ENCODE measurements at places on chromosomes 5 and 9.

DNA sequence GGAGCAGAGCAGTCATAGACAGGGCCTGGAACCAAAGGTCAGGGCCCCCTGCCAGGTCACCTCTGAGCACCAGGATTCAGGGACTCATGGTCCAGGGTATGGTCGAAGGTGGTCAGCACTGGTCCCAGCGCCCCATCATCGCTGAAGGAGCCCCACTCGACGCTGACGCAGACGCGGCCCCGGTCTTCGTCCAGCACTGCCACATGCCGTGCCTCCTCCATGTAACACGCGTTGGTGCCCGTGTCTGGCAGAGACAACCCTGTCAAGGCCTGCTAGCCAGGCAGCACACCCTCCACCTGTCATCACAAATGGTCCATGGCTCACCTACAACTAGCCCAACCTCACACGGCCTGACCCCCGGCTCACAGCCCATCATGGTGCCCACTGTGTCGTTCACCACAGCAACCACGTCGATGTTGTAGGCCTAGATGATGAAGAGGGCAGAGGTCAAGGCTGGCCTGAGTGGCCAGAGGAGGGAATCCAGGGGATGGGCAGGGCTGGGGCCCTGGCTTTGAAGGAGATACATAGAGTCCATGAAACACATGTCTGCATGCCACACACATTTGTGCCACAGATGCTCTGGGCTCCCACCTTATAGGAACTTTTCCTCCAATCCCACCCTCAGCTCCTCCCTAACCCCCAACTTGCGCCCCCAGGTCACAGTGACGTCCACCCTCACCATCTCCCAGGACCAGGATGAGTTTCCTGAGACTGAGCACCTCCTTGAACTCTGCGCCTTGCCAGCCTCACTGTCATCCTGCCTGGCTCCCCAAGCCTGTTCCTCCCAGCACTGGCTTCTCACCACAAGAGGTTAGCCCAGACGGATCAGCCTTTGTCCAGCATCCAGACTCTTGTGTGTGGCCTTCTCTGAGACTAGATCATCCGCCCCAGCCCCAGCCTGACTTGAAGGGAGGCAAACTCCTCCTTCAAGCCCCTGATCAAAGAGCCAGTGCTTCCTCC, 9.5 kb downstream of the HK3 start:
- DNase-seq: no peak

DNA sequence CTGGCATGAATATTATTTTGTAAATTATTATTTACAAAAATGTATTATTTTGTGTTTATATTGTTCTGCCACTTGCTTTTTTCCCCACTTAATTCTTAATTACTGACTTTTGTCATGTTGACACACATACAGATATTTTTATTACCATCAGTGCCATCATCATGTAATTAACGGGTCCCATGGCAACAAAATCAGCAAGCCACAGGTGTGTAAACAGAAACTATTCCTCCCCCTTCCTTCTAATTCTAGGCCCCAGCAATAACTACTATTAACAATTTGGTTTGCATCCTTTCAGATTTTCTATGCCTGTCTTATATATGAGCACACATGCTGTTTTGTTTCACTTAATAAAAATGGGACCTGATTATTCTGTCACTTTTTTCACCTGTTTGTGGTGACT, 29.3 kb downstream of the CYFIP2 start:
- no peak for DNase-seq

- no peak for DNase-seq
These were observed 376.4 kb upstream of the KCNN2 start for GRCh38 chr5:113985505-113985904.

DNA sequence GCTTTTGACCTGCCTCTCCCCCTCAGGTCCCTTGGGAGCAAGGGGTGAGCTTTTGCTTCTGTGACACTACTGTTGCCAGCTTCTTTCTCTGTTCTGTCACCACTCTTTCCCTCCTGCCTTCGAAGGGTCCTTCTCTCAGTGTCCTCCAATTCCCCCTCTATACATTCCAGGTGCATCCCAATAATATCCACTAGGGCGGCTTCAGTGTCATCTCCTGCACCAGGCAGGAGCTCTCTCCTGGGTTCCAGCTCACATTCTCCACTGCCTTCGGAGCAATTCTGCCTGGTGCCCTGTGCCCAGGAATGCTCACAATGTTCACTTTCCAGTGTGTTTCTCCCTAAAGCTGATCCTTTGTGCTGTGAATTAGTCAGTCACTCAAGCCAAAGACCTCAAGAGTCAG, 83.9 kb upstream of the CXCL14 start:
- DNase-seq: no peak

DNA sequence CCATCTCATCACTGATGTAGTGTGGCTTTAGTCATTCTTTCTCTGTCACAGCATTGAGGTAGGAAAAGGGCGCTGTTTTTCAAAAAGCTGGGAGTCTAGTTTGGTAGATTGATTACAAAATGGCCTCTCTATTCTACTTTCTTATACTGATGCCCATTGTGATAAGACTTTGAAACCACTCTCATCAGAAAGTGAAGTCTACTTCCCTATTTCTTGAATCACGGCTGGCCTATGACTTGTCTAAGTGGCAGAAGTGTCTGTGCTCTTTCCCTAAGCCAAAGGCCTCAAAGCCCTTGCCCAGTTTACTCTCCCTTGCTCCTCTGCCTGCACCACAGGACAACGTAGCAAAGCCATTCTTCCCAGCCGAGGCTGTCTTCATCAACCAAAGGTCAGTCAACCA, 83.0 kb upstream of the IL33 start:
- DNase-seq: no peak

DNA sequence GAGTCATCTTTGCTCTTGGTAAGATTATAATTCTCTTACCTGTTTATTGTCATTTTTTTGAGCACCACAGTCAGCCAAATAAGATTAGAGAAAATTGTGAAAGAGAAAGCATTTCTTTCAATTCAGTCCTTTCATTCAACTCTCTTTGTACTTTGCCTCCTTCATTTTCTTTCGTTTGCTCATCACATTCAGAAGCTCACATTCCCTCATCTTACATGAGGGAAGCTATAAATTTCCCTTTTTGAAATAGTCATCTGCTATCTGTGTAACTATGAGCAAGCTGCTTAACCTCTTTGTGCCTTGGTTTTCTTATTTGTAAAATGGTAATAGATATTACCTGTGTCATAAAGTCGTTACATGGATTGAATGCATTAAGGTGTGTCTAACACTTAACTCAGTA, 41.4 kb downstream of the PAM start:
- no peak for DNase-seq

- no peak for DNase-seq
These were observed 68.9 kb downstream of the PHF2 start for GRCh38 chr9:93645149-93645889.

DNA sequence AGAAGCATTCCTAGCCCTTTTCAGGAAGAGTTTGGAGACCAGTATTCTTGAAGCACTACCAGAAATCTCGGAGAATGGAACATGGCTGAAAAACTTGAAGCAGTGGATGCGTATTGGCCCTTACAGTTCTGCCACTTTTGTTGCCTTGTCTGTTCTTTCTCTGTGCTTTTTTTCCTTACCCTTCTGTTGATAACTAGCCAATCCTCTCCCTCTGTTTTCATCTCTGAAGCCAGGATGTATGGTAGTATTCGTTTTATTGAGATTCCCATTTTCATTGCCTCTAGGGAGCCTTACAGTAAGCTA, 564 bp upstream of the CCNH start:
- peak; percentile 53 for DNase-seq

GRCh38 chr5:127206320-127207113, 84.1 kb upstream of the MEGF10 start:
- DNase-seq: no peak

DNA sequence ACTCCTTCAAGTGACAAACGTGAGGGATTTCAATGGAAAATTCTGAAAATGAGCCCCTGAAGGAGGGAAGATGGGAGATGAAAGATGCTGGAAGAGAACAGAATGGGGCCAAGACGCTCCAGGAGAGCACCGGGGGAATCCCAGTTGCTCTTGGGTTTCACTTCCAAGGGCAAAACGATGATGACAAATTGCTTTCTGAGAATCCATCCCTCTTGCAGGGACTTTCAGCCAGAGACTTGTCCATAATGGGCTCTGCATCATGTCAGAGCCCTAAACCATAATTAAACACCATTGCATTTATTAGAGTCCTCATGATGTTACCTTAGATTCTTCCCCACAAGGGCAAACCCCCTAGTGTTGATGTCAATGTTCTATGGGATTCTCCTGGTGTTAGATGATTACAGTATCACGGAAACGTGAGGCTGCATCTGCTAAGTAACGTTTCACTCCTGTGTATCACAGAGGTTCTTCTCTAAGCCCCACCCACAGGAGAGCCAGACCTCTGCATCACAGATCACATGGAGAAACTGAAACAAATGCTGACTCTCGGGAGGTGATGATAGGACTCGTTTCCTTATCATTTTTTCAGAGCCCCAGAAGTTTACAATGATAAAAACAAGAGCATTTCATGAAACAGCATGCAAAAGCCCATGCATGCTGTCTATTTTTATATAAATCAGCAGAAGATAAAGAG, 114.4 kb downstream of the TENT4A start:
- DNase-seq: no peak

DNA sequence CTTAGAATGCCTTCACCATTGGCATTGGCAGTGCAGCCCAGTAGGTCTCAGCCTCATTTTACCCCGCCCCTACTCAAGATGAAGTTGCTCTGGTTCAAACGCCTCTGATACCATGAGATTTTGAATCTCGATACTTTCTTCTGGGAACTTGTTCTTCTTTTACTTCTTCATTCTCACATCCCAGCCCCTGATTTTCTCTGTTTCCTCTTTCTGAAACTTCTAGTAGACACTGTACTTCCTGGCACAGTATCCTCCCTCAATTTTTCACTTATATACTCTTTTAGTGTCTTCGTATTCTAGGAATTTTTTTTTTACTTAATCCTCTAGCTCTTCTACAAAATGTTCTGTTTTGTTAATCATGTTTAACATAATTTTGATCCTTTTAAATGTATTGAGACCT, 13.1 kb upstream of the ZNF79 start:
- DNase-seq: no peak

GRCh38 chr5:76787237-76787636, 31.6 kb upstream of the F2RL1 start:
- no peak for DNase-seq

Data from midbrain (tissue), 1 donor.